Testis (tissue), 5 donors: ENCODE measurements at places on chromosomes 3 and 15. TPM values are rescaled to one million over a fixed set of nuclear protein-coding genes. Genes with fewer than 3 reads are reported as not detected.

DNA sequence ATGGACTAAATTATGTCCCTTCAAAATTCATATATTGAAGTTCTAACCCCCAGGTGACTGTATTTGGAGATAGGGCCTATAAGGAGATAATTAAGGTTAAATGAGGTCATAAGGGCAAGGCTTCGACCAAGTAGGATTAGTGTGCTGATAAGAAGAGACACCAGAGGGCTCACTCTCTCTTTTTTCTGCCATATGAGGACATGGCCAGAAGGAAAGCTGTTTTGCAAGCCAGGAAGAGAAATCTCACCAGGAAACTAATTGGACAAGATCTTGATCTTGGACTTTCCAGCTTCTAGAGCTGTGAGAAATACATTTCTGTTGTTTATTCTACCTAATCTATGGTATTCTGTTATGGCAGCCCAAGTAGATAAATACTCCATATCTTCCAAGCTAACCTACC is 503.6 kb upstream of the NAALADL2 start:
- no peak for DNase-seq

GRCh38 chr3:48945891-48946549 is 27.4 kb downstream of the ARIH2 start:
- no peak for DNase-seq

CCR8 gene
- not detected for polyA plus RNA-seq

- no peak for DNase-seq
These were observed 54.8 kb upstream of the OXTR start for GRCh38 chr3:8824238-8824637.

- DNase-seq: no peak
These were observed 502.2 kb downstream of the PYDC2 start for GRCh38 chr3:191963182-191963581.

DNA sequence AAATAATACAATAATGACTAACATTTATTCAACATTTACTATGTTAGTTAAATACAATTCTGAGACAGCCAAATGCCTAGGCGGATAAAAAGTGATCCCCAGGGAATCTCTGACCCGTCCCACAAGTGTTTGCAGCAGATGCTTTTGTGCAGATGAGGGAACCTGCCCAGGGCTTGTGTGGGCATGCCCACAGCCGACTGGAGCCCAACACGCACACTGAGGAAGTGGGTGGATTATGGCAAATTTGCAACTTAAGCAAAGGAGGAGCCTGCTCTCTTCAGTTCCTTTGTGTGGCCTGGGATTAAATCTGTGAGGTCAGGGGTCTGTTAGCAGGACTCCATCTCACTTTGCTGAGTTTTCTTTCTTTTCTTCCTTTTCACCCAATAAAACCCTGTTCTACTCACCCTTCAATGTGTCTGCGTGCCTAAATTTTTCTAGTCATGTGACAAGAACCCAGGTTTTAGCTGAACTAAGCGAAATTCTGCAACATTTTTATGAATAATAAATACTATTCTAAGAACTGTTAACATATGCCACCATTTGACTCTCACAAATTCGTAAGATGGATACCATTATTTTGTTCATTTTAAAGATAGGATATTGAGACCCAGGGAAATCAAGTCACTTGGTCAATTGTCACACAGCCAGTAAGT is 13.9 kb upstream of the RTP1 start:
- DNase-seq: no peak

- DNase-seq: no peak
These were observed 51.5 kb downstream of the UMPS start for GRCh38 chr3:124781476-124782376.

FES gene
- 14.4 TPM for polyA plus RNA-seq

APH1B gene
- polyA plus RNA-seq: 471 TPM

CHRD gene
- polyA plus RNA-seq: 4.3 TPM

SLC7A14 gene
- polyA plus RNA-seq: 0.15 TPM

BUB1B gene
- polyA plus RNA-seq: 53.9 TPM

DNA sequence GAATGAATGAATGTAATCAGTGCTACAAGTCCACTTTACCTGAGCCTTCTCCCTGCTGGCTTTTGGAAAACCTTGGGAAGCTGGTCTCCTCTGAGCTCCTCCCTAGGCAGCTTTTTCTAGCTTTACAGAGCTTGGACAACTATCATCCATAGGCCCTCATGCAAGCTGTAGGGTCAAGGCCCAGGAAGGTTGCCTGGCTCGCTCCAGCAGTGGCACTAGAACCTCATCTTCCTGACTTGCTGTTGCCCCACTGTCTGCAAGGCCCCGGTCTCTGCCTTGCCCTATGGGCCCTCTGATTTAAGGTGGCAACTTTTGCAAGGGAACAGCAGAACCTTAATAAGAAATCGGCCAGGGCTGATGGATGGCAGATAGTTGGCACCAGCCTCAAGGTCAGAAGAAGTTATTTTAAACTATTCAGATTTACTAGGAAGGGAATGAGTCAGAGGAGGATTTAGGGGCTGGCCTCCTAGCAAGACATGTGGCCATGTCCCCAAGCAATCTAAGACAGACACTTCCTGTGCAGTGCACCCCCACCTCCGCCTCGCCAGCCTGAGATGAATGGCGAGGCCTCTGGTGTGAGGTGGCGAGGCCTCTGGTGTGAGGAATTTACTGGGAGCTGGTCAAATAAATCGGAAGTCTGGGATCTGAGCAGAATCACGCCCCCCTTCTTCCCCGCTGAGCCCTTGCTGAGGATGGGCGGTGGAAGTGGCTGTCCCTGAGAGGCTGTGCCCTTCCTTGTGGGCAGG is 180.8 kb downstream of the MEGF11 start:
- no peak for DNase-seq

DNA sequence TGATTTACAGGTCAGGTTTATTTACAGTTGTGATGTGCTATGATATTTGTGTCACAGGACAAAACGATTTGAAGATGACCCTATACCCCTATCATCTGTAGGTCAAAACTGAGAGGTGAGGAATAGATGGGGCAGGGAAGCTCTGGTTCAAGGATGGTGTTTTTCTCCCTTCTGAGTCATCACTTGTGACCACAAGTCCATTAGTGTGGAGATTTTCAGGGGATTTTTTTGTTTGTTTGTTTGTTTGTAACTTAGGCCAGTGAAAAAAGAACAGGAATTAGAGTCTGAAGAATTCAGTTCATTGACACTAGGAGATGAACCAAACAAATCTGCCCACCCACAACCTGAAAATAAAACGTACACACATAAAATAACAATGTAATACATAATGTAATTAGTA is 62.7 kb upstream of the FAM98B start:
- no peak for DNase-seq

- no peak for DNase-seq
These were observed 12.8 kb downstream of the PAK6 start for GRCh38 chr15:40251486-40252140.

ARGFX gene
- not detected for polyA plus RNA-seq

- no peak for DNase-seq
These were observed 63.7 kb upstream of the SMAD6 start for GRCh38 chr15:66638377-66638776.

DNA sequence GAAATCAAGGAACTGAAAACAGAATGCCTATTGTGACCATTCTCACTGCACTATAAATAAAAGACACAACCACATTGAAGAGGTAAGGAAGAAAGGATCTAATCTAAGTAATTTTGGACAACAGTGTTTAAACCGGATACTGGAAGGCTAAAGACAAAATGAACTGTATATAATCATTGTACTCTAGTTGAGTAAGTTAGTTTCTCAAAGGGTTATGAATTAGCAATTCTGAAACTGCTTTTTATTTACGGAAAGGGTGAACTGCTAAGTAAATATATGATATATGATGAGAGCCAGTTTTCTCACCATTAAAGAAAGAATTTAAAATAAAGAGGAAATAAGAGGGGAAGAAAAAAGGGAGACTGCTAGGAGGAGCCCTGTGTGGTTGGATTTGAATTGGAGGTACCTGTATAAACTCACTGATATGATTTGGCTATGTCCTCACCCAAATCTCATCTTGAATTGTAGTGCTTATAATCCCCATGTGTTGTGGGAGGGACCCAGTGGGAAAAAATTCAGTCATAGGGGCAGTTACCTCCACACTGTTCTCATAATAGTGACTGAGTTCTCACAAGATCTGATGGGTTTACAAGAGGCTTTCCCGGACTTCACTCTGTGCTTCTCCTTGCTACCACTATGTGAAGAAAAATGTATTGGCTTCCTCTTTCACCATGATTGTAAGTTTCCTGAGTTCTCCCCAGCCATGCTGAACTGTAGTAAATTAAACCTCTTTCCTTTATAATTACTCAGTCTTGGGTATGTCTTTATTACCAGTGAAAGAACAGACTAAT is 607.7 kb downstream of the PYDC2 start:
- DNase-seq: no peak

DNA sequence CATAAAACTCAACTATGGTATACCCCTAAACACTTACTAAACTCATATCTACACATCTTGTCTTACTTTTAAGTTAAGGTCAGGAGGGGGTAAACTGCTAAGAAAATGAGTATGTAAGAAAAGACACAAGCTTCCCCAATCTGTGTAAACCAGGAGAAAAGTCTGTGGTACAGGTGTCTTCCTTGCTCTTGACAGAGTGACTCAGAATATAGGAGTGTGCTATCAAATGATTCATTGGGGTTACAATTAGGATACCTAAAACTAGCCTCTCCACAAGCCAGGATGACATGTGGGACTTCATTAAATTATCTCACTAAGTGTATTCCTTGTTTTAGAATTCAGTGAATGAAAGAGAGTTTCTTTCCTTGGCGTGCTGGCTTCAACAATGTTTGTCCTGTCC is 274.8 kb downstream of the BBX start:
- DNase-seq: no peak

XYLB gene
- polyA plus RNA-seq: 1.7 TPM

DNA sequence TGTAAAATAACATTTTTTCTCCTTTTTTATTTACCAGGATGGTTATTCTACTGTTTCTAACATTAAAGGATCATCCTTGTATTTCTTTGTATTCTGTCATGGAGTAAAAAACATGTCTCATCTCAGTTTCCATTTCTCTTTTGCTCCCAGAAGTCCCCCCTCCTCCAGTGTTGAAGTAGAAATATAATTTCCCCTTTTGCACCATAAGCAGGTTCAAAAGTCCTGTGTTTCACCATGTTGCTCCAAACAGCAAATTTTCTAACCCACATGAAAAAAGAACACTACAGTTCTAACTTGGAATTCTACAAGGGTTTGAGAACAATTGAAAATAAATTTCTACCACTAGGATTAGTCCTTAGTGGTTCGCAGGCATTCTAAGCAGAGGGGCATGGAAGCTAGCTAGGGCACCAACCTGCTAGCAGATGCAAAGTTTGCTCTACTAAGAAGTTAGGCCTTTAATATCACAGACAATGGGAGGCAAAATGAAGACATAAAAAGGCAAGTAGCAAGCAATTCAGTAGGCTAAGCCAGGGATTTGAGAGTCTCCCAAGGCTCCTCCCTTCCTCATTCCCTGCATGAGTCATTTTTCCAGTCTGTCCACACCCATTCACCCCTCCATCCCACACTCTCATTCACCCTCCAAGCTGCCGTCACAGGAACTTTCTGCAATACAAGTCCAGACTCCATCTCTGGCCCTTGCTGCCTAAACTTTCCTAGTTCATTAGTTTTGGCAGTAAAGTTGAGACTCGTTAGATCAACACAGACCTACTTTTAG is 2.3 kb upstream of the MBNL1 start:
- peak; percentile 67 for DNase-seq

- no peak for DNase-seq
These were observed 40.5 kb upstream of the LDHAL6B start for GRCh38 chr15:59166166-59166565.

- DNase-seq: no peak
These were observed 21.3 kb downstream of the THBS1 start for GRCh38 chr15:39602143-39602542.

- DNase-seq: no peak
These were observed 323.3 kb downstream of the CLSTN2 start for GRCh38 chr3:140258222-140258724.

DNA sequence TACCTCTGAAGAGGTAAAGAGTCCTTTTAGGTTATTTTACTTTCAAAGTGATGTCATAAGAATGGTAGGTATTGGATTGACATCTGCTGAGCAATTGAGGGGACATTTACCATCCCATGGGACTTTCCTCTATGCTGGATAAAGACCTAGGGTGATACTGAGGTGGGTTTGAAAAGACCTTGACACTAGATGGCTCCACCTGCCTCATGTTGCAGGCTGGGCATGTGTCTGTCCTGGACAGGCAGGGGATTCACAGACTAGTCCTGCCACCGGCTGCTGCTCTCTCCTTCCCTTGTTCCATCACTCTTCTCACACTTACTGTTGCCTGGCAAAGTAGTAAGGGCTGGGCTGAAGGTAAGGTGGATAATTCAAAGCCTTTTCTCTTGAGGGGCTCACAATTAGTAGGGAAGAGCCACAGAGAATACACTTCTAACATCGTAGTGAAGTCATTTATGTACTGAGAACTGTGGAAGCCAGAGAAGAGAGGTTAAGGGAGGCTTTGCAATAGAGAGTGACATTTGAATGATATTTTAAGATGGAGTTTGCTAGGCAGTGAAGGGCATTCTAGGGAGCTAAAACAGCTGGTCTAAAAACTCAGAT is 27.7 kb downstream of the TRAK1 start:
- DNase-seq: peak; percentile 51

DNA sequence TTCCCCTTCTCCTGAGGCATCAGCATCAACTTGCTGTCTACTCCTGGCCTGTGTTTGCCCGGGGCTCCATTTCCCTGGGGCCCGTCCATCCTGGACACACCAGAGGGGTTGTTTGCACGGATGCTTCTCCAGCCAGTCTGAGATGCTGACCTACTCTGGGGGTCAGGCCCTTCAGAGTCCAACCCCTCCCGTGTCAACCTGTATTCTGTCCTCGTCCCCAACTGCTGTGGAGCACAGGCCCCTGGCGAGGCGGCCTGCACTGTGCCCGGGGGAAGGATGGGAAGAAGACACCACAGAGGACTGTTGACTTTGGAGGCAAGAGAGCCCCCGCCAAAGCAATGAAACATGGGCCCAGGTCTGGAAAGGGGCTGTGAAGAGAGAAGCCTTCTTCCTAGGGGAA is 25.8 kb downstream of the ALS2CL start:
- DNase-seq: no peak

DNA sequence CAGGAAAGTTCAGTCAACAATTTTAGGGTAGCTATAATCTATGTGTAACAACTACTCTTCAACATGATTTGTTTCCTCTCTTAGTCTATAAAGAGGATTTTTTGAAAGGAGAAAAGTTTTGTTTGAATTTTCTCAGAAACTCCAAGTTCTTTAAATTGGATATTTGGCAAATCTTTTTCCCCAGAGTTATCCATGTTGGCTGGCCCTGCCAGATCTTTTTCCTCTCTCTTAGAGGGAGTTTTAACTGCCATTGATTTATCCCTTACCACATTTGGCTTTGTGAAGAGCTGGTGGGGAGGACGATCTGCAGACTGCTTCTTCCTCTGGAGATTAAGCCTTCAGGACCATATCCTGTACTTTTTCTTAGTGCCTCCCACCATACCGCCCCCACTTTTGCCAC is 64.9 kb upstream of the ROPN1 start:
- no peak for DNase-seq

DNA sequence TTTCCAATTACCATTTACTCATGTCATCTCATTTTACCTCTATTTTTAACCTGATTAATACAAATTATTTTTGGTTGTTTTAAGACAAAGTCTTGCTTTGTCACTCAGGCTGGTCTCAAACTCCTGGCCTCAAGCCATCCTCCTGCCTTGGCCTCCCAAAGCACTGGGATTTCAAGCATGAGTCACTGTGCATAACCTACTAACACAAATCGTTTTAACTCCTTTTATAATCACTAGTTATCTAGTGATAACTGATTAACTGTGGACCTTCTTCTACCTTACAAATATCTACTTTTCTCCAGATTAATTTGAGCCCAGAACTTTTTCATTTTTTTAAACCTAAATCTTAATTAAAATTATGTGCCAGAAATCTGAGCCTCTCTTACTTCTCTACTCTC is 4.6 kb downstream of the ATP13A3 start:
- DNase-seq: no peak

GRCh38 chr15:43277901-43278300 is 11.2 kb upstream of the TGM5 start:
- no peak for DNase-seq
